Heart right ventricle (tissue), 16 donors: ENCODE measurements at places on chromosomes 11 and 22.
A peak's percentile ranks its signal among the peaks of the same experiment; 100 is the strongest.

- peak; percentile 40 for DNase-seq
Observed at GRCh38 chr11:2109541-2110019, 29.6 kb downstream of the IGF2 start.

DNA sequence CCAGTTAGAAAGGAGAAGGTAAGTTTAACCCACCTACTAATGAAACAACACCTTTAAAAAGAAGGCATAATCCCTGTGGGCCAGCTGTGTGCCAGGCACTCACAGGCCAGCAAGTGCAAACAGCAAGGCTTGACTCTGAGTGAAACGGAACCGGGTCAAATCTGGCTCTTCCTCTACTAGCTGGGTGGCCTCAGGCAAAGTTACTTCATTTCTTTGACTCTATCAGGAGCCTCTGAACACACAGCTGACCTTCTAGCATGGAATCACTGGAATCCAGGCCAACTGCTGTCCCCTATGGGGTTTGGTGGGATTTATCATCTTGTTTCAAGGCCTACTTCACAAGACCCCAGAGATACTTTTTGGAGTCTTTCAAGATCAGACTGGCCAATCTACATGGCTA is 3.3 kb downstream of the RAB38 start:
- no peak for DNase-seq

- DNase-seq = no peak
Observed at GRCh38 chr11:70717936-70718595, 319.7 kb downstream of the CTTN start.

DNA sequence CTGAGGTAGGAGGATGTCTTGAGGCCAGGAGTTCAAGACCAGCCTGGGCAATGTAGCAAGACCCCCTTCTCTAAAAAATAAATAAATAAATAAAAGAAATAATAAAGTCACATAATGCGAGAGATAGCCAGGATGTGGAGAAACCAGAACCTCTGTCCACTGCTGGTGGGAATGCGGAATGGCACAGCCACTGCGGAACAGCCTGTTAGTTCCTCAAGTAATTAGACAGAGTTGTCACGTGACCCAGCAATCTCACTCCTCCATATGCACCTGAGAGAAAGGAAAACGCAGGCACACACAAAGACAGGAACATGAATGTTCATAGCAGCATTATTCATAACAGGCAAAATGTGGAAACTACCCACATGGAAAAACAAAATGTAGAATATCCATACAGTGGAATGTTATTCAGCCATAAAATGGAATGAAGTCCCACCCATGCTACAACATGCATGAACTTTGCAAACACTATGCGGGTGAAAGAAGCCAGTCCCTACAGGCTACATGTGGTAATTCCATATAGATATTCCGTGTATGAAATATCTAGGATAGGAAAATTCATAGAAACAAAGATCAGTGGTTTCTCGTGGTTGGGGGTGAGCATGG is 27.4 kb downstream of the LIF start:
- no peak for DNase-seq

DNA sequence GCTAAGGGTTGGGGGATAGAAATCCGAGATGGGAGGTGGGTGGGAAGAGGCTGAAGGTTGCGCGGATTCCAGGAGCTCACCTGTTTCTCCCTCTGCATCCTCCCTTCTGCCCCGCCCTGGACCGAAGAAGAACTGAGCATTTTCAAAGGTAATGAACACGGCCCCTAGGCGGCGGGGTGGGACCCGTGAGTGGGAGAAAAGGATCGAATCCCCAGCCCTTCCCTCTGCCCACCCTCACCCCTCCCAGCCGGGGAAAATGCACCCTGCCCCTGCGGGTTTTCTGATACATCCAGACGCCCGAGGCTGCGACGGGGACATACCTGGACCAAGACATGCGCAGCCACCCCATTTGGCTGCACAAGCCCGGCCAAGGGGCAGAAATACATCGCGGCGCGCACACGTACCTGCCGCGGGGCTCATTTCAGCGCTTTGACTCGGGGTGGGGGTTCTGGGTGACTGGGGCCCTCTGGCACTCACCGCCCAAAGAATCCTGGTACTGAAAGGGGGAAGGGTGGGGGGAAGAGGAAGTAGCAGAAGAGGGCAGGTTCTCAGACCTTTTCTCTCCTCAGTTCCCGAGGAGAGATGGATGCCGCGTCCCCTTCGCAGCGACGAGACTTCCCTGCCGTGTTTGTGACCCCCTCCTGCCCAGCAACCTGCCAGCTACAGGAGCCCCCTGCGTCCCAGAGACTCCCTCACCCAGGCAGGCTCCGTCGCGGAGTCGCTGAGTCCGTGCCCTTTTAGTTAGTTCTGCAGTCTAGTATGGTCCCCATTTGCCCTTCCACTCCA is 6.0 kb downstream of the VSIG2 start:
- no peak for DNase-seq

- DNase-seq = no peak
Observed at GRCh38 chr22:20102203-20102780, 13.6 kb upstream of the RANBP1 start.
